ENCODE measurements at places on chromosomes 2 and 18.

DNA sequence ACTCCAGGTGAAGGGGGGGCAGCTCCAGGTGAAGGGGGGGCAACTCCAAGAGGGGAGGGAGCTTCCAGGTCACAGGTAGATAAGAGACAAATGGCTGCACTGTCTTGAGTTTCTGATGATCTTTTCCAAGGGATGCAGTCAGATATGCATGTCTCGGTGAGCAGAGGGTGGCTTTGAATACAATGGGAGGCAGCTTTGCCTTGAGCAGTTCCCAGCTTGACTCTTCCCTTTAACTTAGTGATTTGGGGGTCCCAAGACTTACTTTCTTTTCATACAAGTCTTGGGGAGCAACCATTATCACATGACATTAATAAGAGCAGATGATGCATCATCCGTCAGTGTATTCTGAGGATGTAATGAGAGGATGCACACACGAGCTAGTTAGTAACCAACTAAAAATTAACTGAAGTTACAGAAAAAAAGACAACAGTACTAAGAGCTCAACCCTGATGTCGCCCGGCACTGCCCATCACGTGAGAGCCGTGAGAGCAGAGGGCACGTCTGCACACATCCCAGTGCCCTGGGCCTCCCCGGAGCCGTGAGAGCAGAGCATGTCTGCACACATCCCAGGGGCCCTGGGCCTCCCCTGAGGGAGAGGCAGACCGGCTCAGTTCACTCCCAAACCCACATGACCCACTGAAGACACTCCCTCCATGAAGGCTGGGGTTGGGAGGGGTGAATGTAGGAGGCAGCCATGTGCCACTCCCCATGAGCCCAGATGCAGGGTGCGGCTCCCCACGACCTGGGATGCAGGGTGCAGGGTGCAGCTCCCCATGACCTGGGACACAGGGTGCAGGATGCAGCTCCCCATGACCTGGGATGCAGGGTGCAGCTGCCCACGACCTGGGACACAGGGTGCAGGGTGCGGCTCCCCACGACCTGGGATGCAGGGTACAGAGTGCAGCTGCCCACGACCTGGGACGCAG is 39.4 kb downstream of the PXDN start:
- no peak for DNase-seq

DNA sequence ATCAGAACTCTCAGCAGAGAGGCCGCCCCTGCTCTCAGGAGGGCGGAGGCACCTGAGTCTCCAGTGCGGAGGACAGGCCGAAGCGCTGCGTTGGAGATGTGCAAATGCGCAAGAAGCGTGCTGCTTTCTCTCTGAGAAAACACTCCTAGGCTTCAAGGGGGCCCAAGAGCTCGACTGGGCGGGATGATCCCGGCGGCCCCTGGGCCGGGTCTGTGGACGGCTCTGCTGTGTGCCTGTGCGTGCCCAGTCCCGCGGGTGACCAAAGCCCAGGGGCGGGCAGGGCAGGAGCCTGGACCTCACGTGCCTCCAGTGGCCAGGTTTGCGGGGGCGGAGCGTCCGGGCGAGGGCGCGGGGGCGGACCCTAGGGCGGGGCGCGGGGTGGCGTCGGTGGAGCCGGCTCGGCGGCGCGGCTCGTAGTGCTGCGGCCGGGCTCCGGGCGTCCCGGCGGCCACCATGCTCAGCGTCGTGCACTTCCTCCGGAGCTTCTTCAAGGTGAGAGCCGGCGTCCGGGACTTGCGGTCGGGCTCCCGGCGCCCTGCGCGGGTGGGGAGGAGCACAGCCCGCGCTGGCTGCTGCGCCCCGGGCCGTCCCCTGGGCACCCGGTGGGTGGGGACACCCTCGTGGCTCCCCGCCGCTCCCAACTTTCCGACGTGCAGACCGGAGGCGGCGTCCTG is at the start of gene ARHGEF4:
Gene ARHGEF4, plus strand, starts transcription at position 414 of the 674 bp plus-strand sequence. Its CDS starts 40 bp downstream, at position 454.
- peak; percentile 9 for DNase-seq

- DNase-seq: no peak
Observed at GRCh38 chr2:86223140-86223926, 24.1 kb downstream of the MRPL35 start.

GRCh38 chr2:178536037-178536436 is 55.8 kb downstream of the PLEKHA3 start:
- no peak for DNase-seq

DNA sequence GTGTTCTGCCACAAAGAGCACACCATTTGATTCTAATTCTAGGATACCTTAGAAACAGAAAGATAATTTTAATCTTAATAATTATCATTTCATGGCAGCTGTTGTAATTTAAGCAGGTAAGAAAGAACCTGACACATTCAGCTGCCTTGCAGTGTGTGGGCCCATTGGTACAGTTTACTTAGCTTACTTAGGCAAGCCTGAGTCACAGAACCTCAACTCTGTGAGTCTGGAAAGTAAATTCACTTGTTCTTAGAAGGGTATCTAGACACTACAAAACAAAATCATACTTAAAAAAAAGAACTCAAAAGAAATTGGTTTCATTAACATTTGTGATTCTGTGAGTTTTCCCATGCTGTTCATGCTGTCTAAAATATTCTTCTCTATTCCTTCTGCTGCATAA is 956.3 kb upstream of the SLC39A10 start:
- no peak for DNase-seq

- DNase-seq: no peak
Observed at GRCh38 chr18:47172476-47172875, 3.7 kb downstream of the IER3IP1 start.

- peak; percentile 37 for DNase-seq
Observed at GRCh38 chr2:171878481-171878993, 15.5 kb downstream of the SLC25A12 start.

- DNase-seq: peak; percentile 62
Observed at GRCh38 chr2:46296216-46296839, 879 bp upstream of the EPAS1 start.

- DNase-seq: peak; percentile 51
Observed at GRCh38 chr2:32200814-32201213, 35.1 kb downstream of the SLC30A6 start.

Measured in hematopoietic multipotent progenitor cell treated with erythropoietin and hydrocortisone succinate and interleukin-3 and kit ligand, for 6 days (in vitro differentiated cells).